Aorta (tissue), 5 donors: ENCODE measurements at places on chromosomes 5 and 9.

DNA sequence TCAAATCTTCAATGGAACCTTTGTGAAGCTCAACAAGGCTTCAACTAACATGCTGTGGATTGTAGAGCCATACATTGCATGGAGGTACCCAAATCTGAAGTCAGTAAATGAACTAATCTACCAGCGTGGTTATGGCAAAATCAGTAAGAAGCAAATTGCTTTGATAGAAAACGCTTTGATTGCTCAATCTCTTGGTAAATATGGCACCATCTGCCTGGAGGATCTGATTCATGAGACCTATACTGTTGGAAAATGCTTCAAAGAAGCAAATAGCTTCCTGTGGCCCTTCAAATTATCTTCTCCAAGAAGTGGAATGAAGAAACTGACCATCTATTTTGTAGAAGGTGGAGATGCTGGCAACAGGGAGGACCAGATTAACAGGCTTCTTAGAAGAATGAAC lies 54.7 kb upstream of the TTC39B start:
- no peak overlapping the region for H3K27ac ChIP-seq
- no peaks in the 10 kb centered on the region for H3K36me3 ChIP-seq
- H3K27me3 ChIP-seq: no peaks in the 10 kb centered on the region
- H3K4me1 ChIP-seq: no peaks in the 10 kb centered on the region

- no peaks in the 10 kb centered on the region for H3K4me1 ChIP-seq
- H3K36me3 ChIP-seq: no peaks in the 10 kb centered on the region
Measured at GRCh38 chr5:10306806-10307205, 896 bp downstream of the CMBL start.

DNA sequence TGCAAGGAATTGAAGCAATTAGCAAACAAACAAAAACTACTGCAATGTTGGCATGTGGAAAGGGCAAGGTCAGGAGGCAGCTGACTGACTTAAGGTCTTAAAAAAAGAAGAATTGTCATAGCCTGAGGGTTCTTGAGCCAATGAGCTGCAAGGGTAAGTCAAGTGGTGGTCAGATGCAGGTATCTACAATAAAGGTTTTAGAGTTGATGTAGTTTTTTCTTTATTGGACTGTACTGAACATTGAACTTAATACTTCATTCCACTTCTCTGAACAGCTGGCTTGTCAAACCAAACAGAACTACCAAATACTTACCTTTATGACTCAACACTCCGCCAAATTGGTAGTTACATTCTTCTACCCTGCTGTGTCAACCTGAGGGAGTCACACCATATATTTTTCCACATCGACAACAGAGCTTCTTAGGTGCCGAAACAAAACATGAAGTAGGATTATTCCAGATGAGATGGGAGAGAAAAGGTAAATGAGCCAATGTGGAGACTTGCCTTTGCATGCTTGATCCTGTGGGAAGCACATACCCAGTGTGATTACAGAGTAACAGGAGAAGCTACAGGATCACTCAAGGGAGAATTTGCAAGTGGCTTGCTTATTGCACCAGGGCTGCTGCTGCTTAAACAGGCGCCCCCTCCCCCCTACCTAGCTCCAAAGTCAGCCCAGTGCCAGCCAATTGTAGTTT lies 35.3 kb downstream of the EQTN start:
- H3K27ac ChIP-seq: no peak overlapping the region
- H3K4me3 ChIP-seq: no peak overlapping the region
- no peaks in the 10 kb centered on the region for H3K27me3 ChIP-seq
- H3K36me3 ChIP-seq: no peaks in the 10 kb centered on the region

- no peak overlapping the region for H3K27ac ChIP-seq
- DNase-seq: no peak
- no peaks in the 10 kb centered on the region for H3K27me3 ChIP-seq
- no peaks in the 10 kb centered on the region for H3K4me1 ChIP-seq
Measured at GRCh38 chr5:151458314-151458713, 10.9 kb downstream of the SLC36A1 start.

DNA sequence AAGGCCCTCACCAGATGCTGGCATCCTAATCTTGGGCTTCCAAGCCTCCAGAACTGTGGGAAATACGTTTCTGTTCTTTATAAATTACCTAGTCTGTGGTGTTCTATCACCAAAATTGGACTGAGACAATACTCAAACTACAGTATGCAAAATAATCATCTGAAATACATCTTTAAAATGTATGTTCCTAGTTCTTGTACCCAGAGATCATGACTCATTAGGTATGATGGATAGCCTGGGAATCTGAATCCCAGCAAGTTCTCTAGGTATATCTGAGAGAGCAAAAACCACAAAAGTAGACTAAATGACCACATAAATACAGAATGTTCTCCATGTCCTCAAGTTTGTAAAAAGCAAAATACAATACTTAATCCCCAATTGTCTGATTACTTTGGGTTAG lies 166.3 kb downstream of the YIPF5 start:
- H3K4me3 ChIP-seq: no peak overlapping the region
- H3K27ac ChIP-seq: no peak overlapping the region
- no peaks in the 10 kb centered on the region for H3K4me1 ChIP-seq

DNA sequence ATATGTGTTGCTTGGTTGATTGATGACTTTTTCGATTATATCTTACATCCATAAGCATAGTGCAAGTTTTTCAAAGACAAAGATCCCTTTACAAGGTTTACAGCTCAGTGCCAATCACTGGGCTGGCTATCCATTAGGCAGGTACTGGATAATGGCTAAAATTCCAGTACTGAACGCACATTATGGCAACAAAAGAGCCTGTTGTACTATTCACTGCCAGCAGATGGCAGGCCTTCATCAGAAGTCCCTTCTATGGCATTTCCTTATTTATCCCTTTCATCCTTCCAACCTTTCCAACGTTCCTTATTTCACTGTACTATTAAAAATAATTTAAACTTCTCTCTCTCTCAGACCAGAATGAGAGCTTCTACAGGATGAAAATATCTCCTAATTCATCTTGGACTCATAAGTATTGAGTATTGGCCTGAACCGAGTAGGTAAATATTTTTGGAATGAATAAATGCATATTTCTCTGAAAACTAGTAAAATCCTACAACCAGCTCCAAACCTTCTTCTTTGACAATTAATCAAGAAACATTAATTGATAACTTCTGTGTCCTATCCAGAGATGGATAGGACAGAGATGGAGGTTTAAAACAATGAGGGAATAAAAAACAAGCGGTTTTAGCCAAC lies 6.7 kb upstream of the WNT8A start:
- H3K27ac ChIP-seq: no peak overlapping the region
- no peak overlapping the region for H3K4me3 ChIP-seq
- no peaks in the 10 kb centered on the region for H3K4me1 ChIP-seq
- no peak for DNase-seq
- H3K27me3 ChIP-seq: no peaks in the 10 kb centered on the region

GRCh38 chr9:5832071-5832537 lies 813 bp downstream of the ERMP1 start:
- no peaks in the 10 kb centered on the region for H3K4me1 ChIP-seq
- H3K27me3 ChIP-seq: no peaks in the 10 kb centered on the region
- H3K4me3 ChIP-seq: peak overlapping the region; percentile 73
- DNase-seq: no peak
- H3K36me3 ChIP-seq: no peaks in the 10 kb centered on the region
- H3K27ac ChIP-seq: no peak overlapping the region

- no peak overlapping the region for H3K27ac ChIP-seq
- no peaks in the 10 kb centered on the region for H3K27me3 ChIP-seq
- H3K4me1 ChIP-seq: no peaks in the 10 kb centered on the region
- H3K36me3 ChIP-seq: no peaks in the 10 kb centered on the region
Measured at GRCh38 chr9:17600962-17601593, 22.2 kb downstream of the SH3GL2 start.

GRCh38 chr9:113057193-113057592 lies 669 bp upstream of the ZFP37 start:
- DNase-seq: no peak
- no peak overlapping the region for H3K27ac ChIP-seq
- H3K36me3 ChIP-seq: peaks cover 4% of the 10 kb centered on the region
- no peaks in the 10 kb centered on the region for H3K4me1 ChIP-seq

DNA sequence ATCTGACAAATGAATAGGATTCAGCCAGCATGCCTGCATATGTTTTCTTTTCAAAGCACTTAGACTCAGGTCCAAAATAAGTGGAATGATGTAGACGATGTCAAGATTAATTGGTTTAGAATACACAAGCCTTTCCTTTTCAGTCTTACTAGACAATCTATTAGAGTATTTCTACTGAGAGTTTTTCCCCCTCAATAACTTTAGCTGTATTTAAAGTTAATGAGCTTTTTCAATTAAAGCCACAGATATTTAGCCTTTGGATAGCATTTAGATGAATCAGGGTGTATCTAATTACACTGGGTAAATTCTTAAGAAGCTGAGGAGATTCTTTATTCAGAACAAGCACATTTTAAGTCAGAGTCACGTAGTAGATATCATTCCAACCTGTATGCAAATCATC lies 198.7 kb upstream of the MPDZ start:
- DNase-seq: no peak
- no peaks in the 10 kb centered on the region for H3K27me3 ChIP-seq
- no peak overlapping the region for H3K4me3 ChIP-seq
- H3K4me1 ChIP-seq: no peaks in the 10 kb centered on the region
- H3K27ac ChIP-seq: no peak overlapping the region
- H3K36me3 ChIP-seq: no peaks in the 10 kb centered on the region

GRCh38 chr5:55636177-55636576 lies 75.9 kb downstream of the SLC38A9 start:
- peaks cover 4% of the 10 kb centered on the region for H3K4me1 ChIP-seq
- no peaks in the 10 kb centered on the region for H3K36me3 ChIP-seq
- H3K27me3 ChIP-seq: no peaks in the 10 kb centered on the region

- no peaks in the 10 kb centered on the region for H3K4me1 ChIP-seq
- H3K27me3 ChIP-seq: no peaks in the 10 kb centered on the region
- H3K4me3 ChIP-seq: no peak overlapping the region
- H3K36me3 ChIP-seq: no peaks in the 10 kb centered on the region
- no peak for DNase-seq
- H3K27ac ChIP-seq: no peak overlapping the region
Measured at GRCh38 chr5:179123491-179124272, 63.5 kb downstream of the ZNF354C start.

GRCh38 chr5:1436681-1437080 lies 8.6 kb downstream of the SLC6A3 start:
- H3K27ac ChIP-seq: no peak overlapping the region
- no peaks in the 10 kb centered on the region for H3K27me3 ChIP-seq
- no peaks in the 10 kb centered on the region for H3K36me3 ChIP-seq
- DNase-seq: peak; percentile 57
- H3K4me3 ChIP-seq: no peak overlapping the region
- H3K4me1 ChIP-seq: no peaks in the 10 kb centered on the region

DNA sequence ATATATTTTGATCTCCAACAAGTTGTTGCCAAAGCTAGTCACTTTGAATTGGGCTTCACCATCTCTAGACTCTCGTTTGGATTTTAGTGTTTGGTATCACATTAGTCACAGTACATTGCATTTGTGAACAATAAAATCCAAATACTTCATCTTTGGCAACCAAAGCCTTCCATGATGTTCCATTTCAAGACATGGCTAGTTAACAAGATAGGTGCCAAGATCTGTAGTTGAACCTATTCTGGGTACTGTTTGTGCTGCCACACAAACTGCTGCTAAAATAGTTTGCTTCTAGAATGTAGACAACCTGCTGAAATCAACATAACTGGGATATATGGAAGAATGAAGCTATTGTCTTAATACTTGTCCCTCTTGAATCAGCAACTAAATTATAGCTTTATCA lies 207.5 kb downstream of the LRRC70 start:
- DNase-seq: no peak
- H3K27ac ChIP-seq: no peak overlapping the region
- no peaks in the 10 kb centered on the region for H3K36me3 ChIP-seq
- H3K27me3 ChIP-seq: no peaks in the 10 kb centered on the region

- H3K4me1 ChIP-seq: peaks cover 2% of the 10 kb centered on the region
- no peak for DNase-seq
- no peak overlapping the region for H3K4me3 ChIP-seq
- no peak overlapping the region for H3K27ac ChIP-seq
- H3K27me3 ChIP-seq: no peaks in the 10 kb centered on the region
Measured at GRCh38 chr5:159458217-159458711, 128.0 kb upstream of the IL12B start.
